Activated CD8-positive, alpha-beta memory T cell treated with anti-CD3 and anti-CD28 coated beads, Interleukin-2, amount 50 U/mL, for 4 hours (primary cell): ENCODE measurements at places on chromosomes 12 and 14.

- DNase-seq = no peak
These were observed 47.3 kb upstream of the TMED10 start for GRCh38 chr14:75223664-75224154.

DNA sequence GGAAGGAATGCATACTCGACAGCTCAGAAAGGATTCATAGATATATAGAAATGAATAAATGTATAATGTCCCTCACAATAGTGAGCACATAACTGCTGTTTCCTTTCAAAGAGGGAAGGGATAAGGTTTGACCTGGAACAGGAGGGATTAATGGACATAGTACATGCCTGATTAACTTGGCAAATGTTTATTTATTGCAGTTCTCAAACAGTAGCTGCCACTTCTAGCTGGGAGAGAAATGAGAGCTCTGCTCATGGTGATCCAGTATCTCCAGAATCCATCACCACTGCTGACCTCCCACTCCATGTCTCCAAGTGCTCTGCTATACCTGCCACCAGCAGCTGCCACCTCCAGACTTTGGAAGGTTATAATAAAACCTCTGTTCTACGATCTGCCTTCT is 108.1 kb downstream of the LRIG3 start:
- DNase-seq = no peak

DNA sequence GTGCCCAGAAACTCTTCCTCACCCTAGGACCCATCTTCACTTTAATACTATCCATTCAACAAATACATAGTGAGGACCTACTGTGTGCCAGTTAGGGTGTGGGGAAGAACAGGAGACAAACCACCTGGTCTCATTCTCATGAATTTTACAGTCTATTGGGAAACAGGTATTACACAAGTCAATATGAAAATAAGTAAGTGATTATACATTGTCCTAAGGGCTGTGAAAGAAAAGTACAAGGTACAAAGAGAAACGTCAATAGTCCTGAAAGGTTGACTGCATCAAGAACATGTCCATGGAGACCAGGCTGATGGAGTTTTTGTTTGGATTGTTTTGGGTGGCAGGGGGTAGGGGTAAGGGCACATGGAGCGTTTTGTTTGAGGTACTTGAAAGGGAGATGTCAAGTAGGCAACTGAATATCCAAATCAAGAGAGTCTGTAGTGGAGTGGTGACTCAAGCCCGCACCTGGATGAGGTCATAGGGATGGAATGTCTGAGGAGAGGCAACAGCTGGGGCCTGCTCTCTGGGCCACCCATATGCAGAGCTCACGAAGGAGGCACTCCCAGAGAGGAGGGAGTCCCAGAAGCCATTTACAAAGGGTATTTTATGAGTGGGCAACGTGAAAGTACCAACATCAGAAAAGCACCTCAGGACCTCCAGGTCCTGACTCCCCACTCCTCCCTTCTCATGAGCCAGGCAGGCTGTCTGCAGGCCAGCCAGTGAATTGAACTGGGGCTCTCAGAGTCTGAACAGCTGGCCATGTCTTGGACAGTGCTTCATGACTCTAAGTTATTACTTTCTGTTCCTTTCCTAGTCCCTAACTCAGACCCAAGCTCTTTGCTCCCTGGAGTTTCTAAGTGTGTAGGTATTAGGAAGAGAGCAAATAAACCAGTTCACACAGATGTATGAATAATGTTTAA is 272.0 kb downstream of the ZFP36L1 start:
- DNase-seq = no peak

- DNase-seq = no peak
These were observed 2.2 kb downstream of the FRMD6 start for GRCh38 chr14:51653775-51654532.
